SK-N-SH (cell line): ENCODE measurements at places on chromosomes 2 and 18.

DNA sequence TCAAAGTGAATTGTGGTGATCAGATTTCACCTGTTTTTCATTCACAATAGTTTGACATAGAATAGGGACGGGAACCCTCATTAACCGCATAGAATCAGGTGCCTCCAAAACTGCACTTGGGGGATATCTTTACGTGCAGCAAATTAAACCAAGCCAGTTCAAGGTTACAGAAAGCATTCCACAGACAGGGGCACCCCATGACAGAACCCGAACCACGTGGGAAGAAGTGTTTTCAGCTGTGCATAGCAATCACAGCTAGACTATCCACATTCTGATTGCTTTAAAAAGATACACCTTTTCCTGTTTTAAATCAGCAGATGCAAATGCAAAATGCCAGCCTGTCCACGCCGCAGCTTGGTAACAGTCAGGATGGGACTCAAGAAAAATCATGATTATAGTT, 205.8 kb downstream of the ANAPC1 start:
- no peak for DNase-seq

DNA sequence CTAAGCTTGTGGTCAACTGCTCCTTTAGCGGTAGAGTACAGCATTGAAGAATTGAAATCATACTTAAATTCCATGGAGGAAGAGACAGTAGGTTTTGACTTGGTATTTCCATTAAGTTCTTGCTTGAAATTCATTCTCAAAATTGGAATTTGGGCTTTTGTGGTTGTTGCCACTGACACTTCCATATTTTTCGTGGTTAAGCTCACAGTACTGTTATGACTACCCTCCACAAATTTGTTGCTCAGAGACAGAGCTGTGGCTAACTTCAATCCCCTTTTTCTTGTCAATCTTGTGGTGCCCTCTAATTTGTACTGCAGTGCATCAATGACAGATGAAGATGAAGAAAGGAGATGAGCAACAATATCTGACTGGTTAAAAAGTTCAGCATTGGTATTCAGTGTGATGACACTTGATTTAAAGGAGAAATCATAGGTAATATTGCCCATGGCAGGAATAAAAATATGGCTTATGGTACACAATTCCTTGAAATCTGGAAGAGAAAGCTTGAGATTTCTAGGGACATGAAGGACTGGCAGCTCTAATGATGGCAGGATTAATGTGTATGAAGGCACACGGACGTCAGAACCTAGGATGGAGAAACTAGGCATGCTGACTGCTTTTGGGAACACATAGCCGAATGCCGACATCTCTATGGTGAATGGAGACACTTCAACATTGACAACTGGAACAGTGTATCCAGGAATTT, 37.3 kb downstream of the APOB start:
- no peak for DNase-seq

- no peak for DNase-seq
Measured at GRCh38 chr2:1371082-1371481, 42.2 kb upstream of the TPO start.

GRCh38 chr2:70118798-70119454, 31.6 kb downstream of the PCBP1 start:
- DNase-seq, result no peak

DNA sequence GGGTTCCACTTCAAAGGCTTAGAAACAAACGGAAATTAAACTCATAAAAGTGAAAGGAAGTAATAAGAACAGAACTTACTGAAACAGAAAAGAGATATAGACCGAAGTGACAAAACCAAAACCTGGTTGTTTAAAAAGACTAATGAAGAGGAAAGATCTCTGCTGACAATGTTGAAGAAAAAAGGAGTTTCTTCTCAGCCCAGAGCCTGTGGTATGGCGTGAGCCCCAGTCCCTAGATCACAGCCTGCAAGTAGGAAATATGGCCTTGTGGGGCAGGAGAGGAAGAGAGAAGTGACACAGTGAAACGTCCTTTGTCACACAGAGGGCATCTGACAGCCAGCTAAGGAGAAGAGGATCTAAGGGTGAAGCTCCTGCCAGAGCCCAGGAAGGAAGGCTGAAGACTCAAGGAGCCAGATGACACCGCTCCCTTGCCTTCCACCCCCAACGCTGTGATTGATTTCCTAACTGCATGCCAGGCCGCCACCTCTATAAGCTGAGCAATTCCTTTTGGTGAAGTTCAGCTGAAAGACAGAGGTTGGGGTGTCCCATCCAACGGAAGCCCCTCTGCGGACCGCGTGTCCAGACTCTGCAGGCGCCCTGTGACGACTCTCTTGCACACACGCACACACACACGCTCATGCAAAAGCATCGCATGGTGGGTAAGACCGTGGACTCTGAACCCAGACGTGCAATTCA, 141.1 kb downstream of the HDAC4 start:
- DNase-seq, result no peak

- no peak for DNase-seq
Measured at GRCh38 chr2:106566050-106566449, 78.9 kb downstream of the CD8B2 start.

DNA sequence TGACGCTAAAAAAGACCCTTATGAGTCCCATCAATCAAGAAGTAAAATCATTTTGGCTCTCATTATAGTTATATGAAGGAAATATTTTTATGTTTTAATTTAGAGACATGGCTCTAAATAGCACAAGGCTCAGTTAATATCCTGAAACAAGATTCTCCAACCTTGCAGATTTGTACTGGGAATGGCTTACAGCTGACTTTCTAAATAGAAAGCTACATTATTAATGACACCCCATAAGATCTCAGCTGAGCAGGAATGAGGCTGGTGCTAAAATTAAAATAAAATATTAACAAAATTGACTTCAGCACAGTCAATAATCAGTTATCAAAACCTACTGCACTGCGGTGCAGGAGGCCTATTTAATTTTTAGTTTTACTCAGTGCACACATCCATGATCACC, 136.9 kb downstream of the SLC39A10 start:
- no peak for DNase-seq

DNA sequence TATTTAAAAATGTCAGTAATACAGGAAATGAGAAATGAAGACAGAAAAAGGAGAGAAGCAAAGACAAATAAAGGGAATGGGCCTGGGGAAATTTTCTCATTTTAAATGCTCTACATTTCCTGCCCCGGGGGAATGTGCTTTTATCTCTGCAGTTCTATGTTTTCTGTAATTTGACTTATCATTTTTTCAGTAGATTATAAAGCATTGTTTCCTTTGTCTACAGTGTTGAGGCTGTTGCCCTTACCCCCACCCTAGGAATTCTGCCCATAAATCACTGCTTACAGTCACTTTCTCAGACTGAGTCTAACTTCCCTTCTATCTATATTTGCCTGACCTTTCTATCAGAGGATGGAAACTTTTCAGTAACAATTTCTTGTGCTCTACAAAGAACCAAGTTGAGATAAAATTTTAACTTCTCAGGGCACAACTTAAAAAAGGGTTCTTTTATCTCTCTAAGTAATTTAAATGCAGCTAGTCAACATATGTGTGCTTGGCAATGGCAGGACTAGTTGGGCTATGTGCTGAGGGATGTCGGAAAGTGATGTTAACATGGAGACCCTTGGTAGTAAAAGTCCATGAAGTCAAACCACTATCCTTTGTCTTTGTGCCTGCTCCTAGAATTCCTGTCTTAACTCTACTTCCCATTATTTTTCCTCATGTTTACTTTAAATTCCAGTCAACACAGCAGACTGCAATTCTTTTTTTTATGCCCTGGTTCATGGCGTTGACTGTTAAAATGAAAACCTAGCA, 146.5 kb upstream of the MMADHC start:
- DNase-seq, result peak; percentile 4

GRCh38 chr2:133346654-133347053, 221.6 kb downstream of the NCKAP5 start:
- no peak for DNase-seq

- DNase-seq, result no peak
Measured at GRCh38 chr2:216485745-216486144, 12.9 kb upstream of the RPL37A start.
